ENCODE measurements at places on chromosomes 7 and 10. TPM values are rescaled to one million over a fixed set of nuclear protein-coding genes. Genes with fewer than 3 reads are reported as not detected.
A peak's percentile ranks its signal among the peaks of the same experiment; 100 is the strongest.

DNAJC12 gene
- 8.8 TPM for total RNA-seq

PTPN20 gene
- 1.5 TPM for total RNA-seq

PIK3AP1 gene
- 4.3 TPM for total RNA-seq

DNA sequence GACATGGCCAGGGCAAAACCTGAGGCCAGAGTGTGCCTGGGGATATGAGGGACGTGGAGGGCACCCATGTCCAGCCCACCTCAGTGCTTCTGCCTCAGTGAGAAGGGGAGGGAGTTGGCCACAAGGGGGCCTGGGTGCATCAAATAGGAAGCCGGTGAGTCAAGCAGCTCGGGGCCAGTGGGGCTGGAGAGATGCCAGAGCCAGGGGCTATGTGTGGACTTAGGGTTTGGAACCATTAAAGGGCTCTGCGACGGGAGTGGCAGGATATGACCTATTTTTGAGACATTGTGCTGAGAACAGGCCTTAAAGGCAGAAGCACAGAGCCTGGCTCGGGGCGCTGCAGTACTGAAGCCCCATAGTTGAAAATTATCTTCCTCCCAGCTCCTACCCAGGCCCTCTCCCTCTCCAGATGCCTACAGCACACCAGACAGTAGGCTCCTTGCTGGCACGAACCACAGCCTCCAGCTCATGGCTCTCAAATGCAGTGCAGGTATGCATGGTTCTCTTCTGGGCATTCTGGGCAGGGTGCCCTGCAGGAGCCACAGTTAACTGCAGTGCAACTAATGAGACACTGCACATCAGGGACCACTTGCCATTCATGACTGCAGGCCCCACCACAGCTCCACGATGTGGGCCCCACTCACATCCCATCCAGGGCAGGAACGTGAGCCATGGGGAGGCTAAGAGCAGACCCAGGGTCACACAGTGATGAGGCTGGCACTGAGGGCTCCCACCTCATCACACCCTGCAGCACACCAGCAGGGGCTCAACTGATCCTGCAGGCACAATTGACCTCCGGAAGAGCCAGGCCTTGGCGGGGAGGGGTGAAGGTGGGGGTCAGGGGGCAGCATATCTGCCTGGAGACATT, 7.2 kb upstream of the PGAM2 start:
- peak; percentile 55 for DNase-seq

LIPK gene
- not detected for total RNA-seq

GRCh38 chr7:12716134-12716681, 28.8 kb downstream of the ARL4A start:
- DNase-seq = no peak

CDK13 gene
- total RNA-seq = 30.5 TPM
